Activated CD4-positive, alpha-beta T cell treated with anti-CD3 and anti-CD28 coated beads, Interleukin-2, amount 50 U/mL, for 48 hours (primary cell): ENCODE measurements at places on chromosomes 3 and 15.

GRCh38 chr3:184525337-184526087, 36.1 kb upstream of the EPHB3 start:
- peak; percentile 17 for DNase-seq

- no peak for DNase-seq
These were observed 44.0 kb upstream of the ALCAM start for GRCh38 chr3:105322570-105323273.

- no peak for DNase-seq
These were observed 57.0 kb upstream of the COL6A6 start for GRCh38 chr3:130459944-130460343.

- no peak for DNase-seq
These were observed 84.5 kb downstream of the WDR76 start for GRCh38 chr15:43911235-43911781.

- no peak for DNase-seq
These were observed 201.1 kb downstream of the UBE2E2 start for GRCh38 chr3:23404246-23404645.

GRCh38 chr3:61562042-61562720, 810 bp downstream of the PTPRG start:
- DNase-seq, result no peak

- no peak for DNase-seq
These were observed 338.1 kb upstream of the ARHGEF26 start for GRCh38 chr3:153783106-153783505.
